ENCODE measurements at places on chromosomes 6 and 20.

- DNase-seq, result no peak
Measured at GRCh38 chr20:21982559-21982958, 277.1 kb downstream of the PAX1 start.

- DNase-seq, result no peak
Measured at GRCh38 chr20:45937765-45938164, 3.3 kb downstream of the PCIF1 start.

- DNase-seq, result no peak
Measured at GRCh38 chr6:138371452-138371711, 6.3 kb upstream of the SMIM28 start.

- no peak for DNase-seq
Measured at GRCh38 chr6:38021029-38021428, 201.5 kb downstream of the ZFAND3 start.

- no peak for DNase-seq
Measured at GRCh38 chr6:16184129-16184528, 54.3 kb upstream of the GMPR start.

GRCh38 chr20:6014957-6015356, 38.9 kb downstream of the LRRN4 start:
- no peak for DNase-seq

DNA sequence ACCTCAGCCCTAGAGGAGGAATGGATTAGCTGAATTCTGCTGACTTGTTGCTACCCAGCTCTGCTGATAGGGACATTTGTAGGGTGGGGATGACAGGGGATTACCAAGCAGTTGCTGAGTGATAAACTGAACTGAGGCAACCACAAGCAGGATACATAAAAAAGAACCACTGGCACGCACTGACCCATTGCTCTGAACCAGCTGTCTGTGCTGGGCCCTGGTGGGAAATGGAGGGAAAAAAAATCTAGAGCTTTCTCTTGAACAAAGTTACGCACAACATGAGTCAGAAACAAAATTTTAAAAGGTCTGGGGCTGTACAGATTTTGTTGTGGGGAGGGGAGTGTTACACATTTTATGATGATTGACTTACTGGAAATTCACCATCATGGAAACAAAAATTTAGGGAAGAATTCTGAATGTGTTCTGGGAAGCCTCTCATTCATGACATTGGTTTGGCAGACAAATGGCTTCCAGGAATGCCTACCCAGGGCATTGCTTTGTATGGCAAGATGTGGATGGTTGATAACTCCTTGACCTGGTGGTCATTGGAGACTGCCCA, 37.7 kb downstream of the FOXO3 start:
- no peak for DNase-seq

GRCh38 chr6:75374961-75375400, 90.4 kb upstream of the TMEM30A start:
- no peak for DNase-seq

DNA sequence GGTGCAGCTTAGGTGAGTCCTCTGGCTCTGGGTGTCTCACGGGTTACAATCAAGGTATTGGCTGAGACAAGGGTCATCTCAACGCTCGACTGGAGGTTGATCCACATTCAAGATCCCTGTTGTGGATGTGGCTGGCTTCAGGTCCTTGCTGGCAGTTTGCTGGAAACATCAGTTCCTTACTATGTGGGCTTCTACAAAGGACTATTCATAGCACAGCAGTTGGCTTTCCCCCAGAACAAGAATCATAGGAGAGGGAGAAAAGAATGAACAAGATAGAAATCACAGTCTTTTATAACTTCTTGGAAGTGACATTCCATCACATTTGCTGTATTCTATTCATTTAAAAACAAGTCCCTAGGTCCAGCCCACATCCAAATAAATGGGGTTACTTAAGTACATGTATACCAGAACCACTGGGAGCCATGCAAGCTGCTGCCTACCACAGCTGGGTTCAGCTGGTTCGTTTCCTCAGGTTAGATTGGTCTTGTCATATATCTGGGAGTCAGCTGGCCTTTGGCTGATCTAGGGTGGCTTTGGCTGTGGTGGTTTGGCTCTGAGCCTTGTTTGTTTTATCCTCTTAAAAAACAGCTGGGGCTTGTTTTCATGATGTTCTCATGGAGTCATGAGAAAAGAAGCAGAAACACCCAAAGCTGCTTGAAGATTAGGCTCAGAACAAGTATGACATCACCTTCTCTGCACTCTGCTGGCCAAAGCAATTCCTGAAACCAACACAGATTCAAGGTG, 433.2 kb upstream of the SPTLC3 start:
- no peak for DNase-seq

DNA sequence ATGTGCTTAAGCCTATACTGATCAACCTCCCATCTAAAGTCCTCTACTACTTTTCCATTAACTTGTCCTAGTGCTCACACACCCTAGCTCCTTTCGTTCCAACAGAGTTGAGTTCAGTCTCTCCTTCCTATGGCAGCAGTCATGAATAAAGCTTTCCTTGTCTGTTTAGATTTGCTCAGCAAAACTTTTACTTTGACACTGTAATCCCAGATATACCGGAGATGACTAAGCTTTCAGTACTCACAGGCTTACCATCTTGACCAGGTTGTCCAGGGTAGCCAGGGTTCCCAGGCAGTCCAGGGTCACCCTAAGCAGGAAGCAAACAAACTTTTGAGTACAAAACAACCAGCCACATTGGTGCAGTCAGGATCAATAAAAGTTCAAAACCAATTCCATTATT, 90.7 kb downstream of the COL21A1 start:
- DNase-seq, result no peak

DNA sequence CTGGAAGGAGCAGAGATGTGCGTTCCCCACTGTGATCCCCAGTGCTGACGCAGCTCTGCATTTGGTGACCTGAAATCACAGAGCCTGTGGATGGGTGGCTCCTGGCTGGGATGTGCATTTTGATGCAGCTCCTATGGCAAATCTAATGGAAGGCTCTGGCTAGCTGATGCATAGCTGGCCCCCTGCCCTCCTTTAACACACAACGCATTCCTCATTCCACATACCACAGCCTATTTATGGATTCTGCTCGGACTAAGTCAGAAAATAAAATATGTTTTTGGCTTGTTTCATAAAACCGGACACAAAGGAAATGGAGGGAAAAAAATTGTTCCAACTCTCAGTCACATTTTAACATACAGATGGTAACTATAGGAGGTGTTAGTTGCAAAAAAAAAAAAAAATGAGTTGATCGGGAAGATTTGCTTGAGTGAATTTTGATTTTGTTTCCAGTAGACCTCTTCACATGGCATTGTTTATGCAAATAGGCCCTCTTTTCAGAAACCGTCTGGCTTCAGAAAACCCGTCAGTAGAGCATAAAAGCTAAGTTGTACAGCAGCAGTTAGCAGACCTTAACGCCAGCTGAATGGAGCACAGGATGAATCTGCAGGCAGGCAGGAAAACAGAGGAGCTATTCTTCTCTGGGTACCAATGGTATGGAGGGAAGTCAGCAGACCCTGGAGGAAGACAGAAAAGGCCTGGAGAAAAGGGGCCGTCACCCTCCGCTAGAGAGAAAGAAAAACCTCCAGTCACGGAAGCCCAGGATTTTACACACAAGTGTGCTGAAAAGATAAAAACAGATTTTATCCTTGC, 215.4 kb downstream of the HDGFL1 start:
- no peak for DNase-seq

DNA sequence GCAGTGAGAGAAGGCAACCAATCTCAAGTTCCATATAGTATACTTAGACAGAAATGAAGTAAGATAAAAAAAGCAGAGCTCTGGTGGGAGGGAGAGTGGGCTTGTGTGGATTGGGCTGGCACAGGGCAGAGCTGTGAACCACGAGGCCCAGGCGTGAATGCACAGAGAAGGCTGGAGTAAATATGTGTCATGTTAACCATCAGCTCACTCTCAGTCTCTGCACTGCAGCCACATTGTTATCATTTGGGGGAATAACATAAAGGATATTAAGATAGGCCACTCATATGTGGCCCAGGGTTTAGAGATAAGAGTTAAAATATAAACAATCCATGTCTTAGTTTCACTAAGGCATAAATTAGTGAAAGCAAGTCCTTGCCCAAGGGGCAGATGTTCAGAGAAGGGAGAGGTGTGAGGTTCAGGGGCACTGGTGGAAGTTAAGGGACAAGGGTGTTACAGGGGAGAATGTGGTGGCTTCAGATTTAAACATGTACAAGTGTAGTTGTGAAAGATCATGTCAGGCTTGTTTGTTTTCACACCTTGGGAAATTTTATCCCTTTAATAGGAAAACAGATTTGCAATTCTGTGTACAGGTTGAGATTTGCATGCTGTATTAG, 14.4 kb downstream of the GMPR start:
- no peak for DNase-seq

- no peak for DNase-seq
Measured at GRCh38 chr20:41621421-41621820, 3.2 kb upstream of the CHD6 start.

GRCh38 chr20:50541606-50542041, 31.4 kb downstream of the PTPN1 start:
- no peak for DNase-seq

DNA sequence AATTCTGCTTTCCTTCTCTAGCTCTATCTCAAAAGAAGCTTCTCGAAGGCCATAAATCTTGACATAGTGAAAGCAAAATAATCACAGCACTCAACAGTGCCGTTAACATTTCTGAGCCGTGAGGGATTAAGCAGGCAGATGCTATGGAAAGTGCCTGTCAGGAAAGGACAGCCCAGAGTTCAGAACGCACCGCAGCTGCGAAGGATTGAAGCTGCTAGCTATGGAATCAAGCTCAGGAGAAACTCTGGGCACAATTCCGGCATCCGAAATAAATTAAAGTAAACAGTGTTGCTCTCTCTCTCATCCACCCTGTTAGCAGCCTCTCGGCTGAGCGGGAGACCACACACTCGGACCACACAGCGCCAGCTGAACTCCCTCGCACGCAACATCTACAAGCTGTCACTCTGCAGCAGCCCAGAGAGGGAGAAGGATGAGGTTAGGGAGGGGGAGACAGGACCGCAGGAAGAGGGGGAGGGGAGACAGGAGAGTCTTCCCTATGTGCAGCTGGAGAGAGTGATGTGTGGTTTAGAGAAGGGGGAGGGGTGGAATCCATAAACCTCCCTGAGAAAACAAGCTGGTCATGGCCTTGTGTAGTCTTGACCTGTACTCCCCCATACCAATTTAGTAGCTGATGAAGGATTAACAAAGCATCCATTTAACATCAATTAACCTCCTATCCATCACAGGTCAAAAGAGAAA, 9.0 kb downstream of the EXOC2 start:
- peak; percentile 67 for DNase-seq

DNA sequence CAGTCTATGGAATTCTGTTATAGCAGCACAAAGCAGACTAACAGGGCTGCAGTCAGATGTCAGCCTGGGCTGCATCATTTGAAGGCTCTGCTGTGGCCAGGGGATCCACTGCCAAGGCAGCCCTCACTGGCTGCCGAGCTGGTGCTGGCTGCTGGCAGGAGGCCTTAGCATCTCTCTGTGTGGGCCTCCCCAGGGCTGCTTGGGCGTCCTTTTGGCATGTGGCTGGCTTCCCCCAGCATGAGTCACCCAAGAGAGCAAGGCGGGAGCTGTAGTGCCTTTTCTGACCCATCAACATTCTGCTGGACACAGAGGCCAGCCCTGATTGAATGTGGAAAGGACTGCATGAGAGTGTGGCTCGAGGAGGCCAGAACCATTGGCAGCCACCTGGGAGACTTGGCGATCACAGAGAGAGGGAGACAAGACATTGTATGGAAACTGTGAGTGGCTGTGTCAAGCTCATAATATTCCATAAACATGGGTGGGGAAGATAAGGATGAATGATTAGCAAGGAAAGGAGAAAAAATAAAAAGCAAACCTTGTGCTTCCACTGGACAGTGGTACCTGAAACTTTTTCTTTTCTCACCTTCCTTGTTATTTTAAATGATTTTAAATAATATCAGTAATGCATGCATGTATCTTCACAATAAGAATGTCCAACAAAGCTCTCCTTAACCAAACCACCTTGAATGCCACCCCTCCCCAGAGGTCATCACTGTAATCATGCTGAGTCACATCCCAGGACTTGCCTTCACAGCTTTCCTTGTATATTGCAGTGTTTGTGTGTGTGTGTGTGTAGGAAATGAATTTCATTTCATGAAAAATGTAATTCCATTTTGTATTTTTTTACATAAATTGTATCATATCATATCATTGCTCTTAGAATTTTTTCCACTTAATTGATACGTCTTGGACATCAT, 55.0 kb upstream of the VSX1 start:
- DNase-seq, result no peak

GRCh38 chr6:134119486-134119885, 67.1 kb upstream of the SLC2A12 start:
- no peak for DNase-seq

DNA sequence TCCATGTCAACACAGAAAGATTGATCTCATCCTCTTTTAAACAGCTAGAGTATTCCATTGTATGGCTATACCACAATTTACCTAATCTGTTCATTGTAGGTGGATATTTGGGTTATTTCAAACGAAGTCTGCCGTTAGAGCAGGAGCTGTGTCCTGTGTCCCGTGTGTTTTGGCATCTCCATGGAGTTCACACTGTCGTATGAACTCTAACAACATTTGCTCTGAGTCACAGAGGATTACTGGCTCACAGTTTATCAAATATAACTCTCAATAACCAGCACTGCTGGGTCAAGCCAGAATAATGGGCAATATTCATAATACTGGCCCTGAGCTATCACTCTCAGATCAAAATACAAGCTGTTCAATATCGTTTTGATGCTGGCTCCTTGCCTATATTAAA, 16.4 kb downstream of the TRAM2 start:
- no peak for DNase-seq

GRCh38 chr6:87762116-87762515, 60.1 kb upstream of the AKIRIN2 start:
- DNase-seq, result no peak

- no peak for DNase-seq
Measured at GRCh38 chr6:5446362-5447075, 185.2 kb downstream of the FARS2 start.

DNA sequence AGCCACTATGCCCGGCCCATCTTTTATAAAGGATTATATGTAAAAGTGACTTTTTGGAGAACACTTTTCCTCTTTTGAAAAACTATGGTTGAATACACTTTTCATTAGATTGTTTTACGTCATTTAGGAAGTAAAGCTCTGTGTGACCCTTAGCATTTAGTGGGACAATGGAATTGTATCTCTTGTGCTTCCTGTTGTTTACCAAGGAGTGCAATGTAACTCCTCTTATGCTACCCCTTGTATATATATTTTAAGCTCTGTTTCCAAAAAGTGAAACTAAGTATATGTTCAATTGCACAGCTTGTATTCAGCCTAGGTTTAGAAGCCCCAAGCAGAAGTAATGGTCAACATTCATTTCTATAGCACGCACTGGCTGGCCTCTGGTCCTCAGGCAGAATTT, 183.1 kb upstream of the CITED2 start:
- DNase-seq, result no peak

GRCh38 chr20:40414843-40415615, 274.0 kb downstream of the MAFB start:
- no peak for DNase-seq

Measured in NCI-H187 (cell line).